ENCODE measurements at places on chromosomes 2 and 18. TPM values are rescaled to one million over a fixed set of nuclear protein-coding genes. Genes with fewer than 3 reads are reported as not detected.
A peak's percentile ranks its signal among the peaks of the same experiment; 100 is the strongest.

FIGN gene
- 11.6 TPM for total RNA-seq

DNA sequence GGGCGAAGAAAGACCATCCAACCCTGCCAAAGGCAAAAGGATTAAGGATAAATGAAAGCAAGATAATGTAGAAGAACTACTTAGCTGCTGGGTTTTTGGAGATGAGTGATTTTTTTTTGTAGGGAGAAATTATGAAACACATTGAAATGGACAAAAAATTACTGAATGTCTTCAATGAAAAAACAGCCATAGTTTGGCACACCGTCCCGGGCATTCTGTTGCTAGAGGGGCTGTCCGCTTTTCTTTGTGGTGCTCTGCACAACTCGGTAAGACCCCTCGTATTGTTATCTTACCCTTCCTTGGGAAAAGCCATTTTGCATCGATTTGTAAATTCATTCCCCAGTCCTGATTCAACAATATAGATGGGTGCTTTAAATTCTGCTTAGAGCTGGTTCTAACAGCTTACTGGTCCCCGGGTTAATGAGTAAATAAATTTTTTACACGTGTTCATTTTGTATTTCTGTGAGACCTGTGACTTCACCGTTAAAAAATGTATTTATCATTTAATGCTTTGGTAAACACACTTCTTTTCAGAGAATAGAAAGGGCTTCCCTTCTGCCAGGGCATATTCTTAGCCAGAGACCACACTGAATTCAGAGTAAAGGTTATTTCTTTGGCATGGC, 912 bp upstream of the LAPTM4A start:
- peak; percentile 66 for DNase-seq

DNA sequence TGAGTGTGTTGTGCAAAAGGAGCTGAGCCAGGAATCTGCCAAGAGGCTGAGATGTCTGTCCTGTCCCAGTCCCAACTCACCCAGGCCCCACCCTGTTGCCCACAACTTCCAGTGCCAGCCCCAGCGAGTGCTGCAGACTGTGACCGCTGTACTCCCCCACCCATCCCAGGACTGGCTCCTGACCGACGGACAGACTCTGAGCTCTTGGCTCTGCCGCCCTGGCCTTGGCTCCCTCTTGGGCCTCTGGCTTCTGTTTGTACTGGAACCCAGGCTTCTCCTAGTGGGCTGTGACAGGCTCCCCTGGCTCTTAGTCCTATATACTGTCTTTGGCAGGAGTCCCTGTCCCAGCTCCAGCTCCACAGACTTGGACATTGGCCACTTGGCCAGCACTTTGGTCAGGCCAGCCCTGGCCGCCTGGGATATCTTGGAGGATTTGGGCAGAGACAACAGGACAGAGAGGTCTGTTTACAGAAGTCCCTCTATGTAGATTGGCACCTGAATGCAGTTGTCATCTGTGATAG, 41.1 kb downstream of the ACOXL start:
- DNase-seq: peak; percentile 17

- DNase-seq: no peak
These were observed 11.2 kb downstream of the CFAP210 start for GRCh38 chr2:169683054-169683424.

GRCh38 chr18:55419132-55419946, 168.7 kb downstream of the TCF4 start:
- DNase-seq: no peak

DNA sequence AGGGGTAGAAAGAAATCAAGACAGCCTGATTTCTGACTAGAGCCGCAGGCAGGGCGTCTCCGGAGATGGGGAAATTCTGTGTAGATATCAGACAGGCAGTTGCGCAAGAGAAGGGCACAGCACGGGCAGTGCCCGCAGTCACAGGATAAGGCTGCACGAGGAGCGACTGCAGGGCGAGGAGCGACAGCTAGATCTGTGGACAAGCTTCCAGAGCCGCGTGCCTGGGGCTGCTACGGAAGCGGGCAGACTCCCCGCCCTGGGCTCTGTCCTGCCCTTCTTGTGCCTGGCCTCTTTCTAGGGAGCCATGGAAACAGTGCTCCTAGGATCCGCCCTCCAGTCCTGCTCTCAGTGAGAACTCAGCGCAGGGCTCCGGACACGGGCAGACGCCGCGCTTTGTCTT, 12.6 kb downstream of the MC5R start:
- no peak for DNase-seq

TRAK2 gene
- total RNA-seq: 21.0 TPM

MYO5B gene
- total RNA-seq: 24.0 TPM

SNTG2 gene
- total RNA-seq: not detected

DNA sequence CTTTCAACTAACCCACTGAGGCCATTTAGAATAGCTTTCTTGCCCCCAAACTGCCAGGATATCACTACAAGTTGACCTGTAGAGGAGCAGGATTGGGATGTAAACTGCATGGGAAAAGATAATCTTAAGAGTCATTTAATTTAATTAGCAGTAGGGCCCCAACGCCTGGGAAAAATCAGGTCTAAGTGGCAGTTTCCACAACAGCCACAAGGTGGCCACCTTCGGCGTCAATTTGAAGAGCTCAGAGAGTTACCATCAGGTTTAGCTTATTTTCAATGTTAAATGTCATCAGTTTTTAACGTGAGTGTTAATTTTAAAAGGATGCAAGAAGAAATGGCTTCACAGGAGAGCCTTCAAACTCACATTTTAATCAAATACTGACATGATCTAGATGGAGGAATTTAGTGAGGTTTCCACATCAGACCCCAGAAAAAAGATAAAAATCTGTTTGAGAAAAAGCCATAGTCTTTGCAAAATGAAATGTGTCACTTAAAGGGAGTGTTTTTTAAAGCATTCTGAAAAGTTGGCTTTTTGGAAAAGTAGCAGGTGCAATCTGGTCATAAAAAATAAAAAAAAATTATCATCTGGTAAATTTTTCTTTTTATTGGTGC, 77.3 kb upstream of the UPP2 start:
- peak; percentile 29 for DNase-seq

- DNase-seq: no peak
These were observed 220.7 kb downstream of the TPGS2 start for GRCh38 chr18:36608107-36608506.

CCDC74A gene
- 0.15 TPM for total RNA-seq

- no peak for DNase-seq
These were observed 1543.5 kb upstream of the ACVR2A start for GRCh38 chr2:146301287-146301686.

BZW1 gene
- 709 TPM for total RNA-seq

DNA sequence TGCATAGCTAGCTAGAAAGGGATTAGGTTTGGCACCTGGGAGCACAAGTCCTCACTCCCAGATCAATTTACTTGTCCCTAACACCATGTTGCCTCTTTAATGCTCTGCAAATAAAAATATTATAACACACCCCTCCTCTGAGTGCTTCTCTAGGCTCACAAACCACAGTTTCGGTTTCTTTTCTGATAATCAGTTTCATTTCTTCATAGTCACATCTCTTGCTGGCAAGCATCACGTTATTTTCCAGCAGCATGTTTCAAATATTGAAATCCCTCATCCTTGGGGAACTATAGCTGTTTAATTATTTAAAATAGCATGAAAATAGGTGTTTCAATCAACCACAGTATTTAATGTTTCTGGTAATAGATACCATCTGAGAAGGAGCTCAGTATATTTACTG, 13.9 kb upstream of the SMCHD1 start:
- no peak for DNase-seq

ALPP gene
- total RNA-seq: not detected

KCNIP3 gene
- total RNA-seq: not detected

RGPD3 gene
- total RNA-seq: 0.53 TPM

RUFY4 gene
- total RNA-seq: not detected

GRCh38 chr18:55073116-55073515, 113.9 kb upstream of the CCDC68 start:
- no peak for DNase-seq

DSC3 gene
- total RNA-seq: 0.38 TPM

GRCh38 chr2:202299712-202300111, 34.1 kb downstream of the NOP58 start:
- no peak for DNase-seq

SLC4A3 gene
- 0.10 TPM for total RNA-seq

DNA sequence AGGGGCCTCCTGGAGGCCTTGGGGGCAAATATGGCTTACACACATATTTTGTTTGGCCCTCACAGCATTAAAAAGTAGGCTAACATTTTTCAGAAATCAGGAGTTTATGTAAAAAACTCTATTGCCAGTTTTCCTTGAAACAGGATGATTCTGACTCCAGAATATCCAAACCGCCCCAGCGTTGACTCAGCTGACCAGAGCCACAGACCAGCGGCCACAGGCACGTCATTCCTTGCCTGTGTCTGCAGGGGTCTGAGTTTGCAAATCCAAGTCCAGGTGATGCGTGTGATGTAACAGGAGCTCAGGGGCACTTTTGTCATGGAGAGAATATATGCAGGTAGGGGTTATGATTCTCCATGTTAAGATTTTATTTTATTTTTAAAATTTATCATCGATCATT, 79.4 kb upstream of the ALKAL2 start:
- no peak for DNase-seq

GRCh38 chr18:28075501-28075900, 101.4 kb downstream of the CDH2 start:
- DNase-seq: peak; percentile 31

DCDC2C gene
- total RNA-seq: not detected

DNA sequence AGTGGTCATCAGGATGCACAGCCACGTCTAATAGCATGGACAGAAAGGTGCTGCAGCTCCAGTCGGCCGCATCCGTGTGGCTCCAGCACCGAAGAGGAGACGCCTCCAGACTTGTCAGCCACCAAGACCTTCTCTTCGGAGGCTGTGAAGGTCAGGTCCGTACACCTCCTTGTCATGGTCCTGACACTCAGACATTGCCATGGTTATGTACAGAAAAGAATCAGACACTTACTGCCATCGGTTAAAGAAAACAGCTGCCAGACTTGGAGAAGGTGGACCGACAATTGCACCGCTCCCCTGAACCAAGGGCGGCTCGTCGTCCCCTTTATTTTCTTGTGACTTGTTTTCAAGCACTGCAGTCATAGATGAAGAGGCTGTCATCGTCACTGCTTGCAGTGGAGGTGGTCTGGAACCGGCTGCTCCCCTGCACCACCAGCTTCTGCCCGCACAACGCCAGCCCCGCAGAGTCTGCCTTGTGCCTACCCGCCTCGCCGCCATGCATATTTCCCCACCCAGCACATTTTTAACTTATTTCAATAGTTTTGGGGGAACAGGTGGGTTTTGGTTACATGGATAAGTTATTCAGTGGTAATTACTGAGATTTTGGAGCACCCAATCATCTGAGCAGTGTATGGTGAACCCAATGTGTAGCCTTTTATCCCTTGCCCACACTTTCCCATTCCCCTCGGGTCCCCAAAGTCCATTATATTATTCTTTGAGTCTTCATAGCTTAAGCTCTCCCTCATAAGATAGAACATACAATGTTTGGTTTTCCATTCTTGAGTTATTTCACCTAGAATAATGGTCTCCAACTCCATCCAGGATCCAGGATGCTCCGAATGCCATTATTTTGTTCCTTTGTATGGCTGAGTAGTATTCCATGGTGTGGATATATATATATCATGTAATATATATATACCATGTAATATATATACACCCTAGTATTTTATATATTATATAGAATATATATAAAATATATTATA, 18.1 kb downstream of the FBXO48 start:
- no peak for DNase-seq

C2orf72 gene
- 147 TPM for total RNA-seq

DNA sequence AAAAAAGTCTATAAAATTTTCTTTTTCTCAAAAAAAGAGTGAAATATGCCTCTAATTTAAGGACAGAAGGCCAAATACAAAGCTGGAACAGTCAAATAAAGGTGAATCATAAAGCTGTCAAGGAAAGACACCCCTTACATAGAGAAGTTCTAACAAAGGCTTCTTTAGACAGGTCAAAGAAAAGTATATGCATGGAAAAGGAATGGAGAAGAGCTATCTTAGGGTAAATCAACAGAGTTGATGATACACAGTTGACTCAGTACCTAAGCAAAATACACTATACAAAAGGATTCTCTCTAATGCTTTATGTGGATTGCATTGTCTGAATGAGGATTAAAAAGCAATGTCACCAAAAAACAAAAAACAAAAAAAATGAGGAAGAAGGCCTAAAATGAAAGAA, 214.8 kb downstream of the TXNL1 start:
- DNase-seq: no peak

CMPK2 gene
- 0.58 TPM for total RNA-seq

DNA sequence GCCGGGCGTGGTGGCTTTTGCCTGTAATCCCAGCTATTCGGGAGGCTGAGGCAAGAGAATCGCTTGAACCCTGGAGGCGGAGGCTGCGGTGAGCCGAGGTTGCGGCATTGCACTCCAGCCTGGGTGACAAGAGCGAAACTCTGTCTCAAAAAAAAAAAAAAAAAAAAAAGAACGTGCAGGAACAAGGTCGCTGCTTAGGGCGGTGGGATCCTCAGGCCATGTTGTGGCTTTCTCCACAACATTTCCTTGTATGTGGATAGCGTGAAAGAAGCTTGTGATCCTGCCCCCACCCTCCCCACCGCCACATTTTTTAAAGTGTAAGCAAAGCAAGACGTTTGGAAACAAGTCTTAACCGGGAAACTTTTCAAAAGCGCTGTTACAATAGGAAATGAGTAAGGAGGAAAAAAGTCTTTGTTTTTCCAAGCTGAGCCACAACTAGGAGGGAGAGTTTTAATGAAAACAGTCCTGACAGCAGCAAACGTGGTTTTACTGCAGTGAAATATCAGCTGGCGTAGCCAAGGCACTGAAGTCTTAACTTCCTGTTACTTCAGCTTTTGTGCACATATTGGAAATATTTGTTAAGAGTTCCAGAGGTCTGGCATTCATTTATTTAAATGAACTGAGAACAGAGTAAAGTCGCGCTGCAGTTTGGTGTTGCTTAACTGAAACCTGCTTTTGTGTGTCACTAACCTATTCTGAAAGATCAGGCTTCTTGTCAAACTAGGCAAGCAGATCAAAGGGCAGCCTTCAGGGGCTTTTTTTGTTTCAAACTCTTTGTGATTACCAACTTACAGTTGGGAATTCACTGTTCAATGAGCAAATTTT, 3.8 kb downstream of the TGIF1 start:
- DNase-seq: peak; percentile 96

GRCh38 chr18:5729983-5730699, 165.2 kb downstream of the TMEM200C start:
- DNase-seq: no peak

COL4A3 gene
- total RNA-seq: not detected

SPATA3 gene
- total RNA-seq: not detected

- DNase-seq: no peak
These were observed 6.5 kb upstream of the CNDP2 start for GRCh38 chr18:74489676-74490075.

FNDC4 gene
- total RNA-seq: 9.0 TPM

SGO2 gene
- total RNA-seq: 16.2 TPM

DNA sequence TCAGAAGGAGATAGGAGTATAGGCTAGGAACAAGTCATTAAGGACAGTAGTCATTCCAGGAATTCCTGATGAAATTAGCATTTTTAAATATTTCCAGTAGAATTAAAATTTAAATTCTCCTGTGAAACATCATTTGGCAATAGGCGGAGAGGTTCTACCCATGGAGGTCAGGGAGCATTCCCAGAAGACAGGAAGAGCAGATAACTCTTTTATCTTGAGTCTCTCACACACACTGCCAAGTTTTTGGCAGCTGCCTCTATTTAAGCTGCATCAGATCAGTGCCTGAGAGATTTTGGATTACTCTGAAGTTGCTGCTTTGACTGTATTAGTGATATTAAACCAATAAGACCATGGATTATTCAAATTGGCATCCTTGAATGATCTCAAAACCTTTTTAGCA, 714.7 kb downstream of the EPHA4 start:
- DNase-seq: no peak

- DNase-seq: no peak
These were observed 117.5 kb upstream of the CCDC68 start for GRCh38 chr18:55076643-55077218.

Measured in HepG2 (cell line).